ENCODE measurements at places on chromosomes 4 and X.

- no peak for DNase-seq
Observed at GRCh38 chr4:126616795-126617194, 1016.0 kb upstream of the INTU start.

- DNase-seq, result no peak
Observed at GRCh38 chrX:139890991-139891700, 41.7 kb downstream of the ATP11C start.

DNA sequence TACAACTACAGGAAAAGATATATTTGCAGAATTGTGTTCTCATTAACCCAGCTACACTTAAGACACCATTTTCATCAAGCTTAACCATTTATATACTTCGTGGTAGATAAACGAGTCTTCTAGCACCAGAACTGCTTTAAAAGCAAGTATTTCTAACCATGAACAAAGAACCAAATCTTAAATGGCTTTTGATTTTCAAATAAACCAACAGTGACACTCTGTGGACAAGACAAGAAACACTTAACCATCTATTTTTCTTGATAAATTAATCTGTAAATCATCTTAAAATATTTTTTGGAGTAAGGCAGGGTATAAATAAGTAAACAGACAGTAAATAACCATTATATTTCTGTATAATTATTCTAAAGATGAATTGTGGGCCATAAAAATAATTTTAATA is 10.2 kb downstream of the BEND2 start:
- DNase-seq, result no peak

GRCh38 chr4:91746551-91746950 is 557.2 kb upstream of the GRID2 start:
- no peak for DNase-seq

DNA sequence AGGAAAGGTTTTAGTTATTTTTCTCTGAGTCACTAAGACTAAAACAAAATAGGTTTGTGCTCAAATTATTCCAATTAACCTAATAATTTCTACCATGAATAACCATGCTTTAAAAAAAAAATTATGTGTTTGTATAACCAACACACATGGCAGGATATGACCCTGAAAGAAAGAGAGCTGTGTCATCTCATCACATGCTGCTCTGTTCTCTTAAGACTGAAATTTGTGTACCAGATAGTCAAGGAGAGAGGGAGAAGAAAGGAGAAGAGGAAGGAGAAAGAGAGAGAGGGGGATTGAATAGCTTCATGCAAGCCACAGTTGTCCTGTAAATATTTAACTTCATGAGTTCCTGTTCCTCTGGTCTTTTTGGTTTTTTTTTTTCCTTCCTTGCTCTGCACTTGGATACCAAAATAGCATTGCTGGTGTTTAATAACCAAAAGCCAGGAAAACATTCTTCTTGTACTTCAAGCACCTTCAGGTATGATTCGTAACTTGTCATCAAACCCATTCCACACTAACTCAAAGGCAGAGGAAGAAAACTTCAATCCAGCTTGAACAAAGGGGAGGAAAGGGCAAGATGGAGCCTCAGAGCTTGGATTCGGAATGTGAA is 6.4 kb upstream of the PROM1 start:
- DNase-seq, result no peak

Measured in NCI-H2081 treated with DMSO at 0.1 percent for 48 hours (cell line).